Left lobe of liver (tissue), 2 donors: ENCODE measurements at places on chromosomes 6 and 20. TPM values are rescaled to one million over a fixed set of nuclear protein-coding genes. Genes with fewer than 3 reads are reported as not detected.

UBE2C gene
- total RNA-seq: 0.96 TPM

FAM120B gene
- total RNA-seq: 11.6 TPM

MED23 gene
- total RNA-seq: 9.4 TPM

IL17A gene
- total RNA-seq: not detected

EYA4 gene
- total RNA-seq: not detected

AIF1 gene
- 7.2 TPM for total RNA-seq

GRM1 gene
- total RNA-seq: not detected

CPNE5 gene
- total RNA-seq: 0.25 TPM

GHRH gene
- not detected for total RNA-seq

ETV7 gene
- 0.13 TPM for total RNA-seq

WFDC10B gene
- not detected for total RNA-seq

SEMG1 gene
- not detected for total RNA-seq

DNA sequence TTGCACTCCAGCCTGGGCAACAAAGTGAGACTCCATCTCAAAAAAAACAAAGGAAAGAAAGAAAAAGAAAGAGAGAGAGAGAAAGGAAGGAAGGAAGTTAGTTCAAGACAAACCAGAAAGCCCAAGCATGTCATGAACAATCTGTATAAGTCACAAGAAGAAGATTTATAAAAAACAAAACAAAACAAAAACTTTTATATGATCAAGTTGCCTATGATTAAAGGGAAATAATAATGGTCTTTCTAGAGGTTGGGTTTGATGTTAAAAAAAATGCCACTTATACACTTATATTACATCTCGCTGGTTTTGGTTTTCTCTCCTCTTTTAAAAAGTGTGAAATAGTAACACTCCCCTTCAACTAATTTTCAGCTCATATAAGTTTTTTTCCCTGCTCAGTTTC is 146.2 kb upstream of the CARMIL1 start:
- DNase-seq: no peak

DNA sequence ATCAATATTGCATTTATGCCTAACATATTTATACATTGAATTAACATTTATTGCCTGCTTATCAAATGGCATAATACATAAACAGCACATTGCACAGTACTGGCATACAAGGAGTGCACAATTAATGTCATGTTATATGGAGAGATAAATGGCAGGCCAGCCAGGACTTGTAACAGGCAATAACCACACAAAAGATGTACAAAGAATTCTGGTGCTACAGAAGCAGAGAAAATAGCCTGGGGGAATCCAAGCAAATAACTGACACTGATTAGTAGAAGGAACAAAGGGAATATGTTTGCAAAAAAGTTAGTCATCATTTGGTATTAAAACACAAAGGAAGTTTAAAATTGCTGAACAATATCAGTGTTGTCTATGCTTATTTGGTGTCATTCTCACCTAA is 27.3 kb downstream of the COL21A1 start:
- DNase-seq: no peak

- DNase-seq: no peak
Observed at GRCh38 chr20:3162080-3162611, 2.5 kb upstream of the FASTKD5 start.

GRCh38 chr6:131408811-131409210 is 164.2 kb upstream of the ARG1 start:
- no peak for DNase-seq

DNA sequence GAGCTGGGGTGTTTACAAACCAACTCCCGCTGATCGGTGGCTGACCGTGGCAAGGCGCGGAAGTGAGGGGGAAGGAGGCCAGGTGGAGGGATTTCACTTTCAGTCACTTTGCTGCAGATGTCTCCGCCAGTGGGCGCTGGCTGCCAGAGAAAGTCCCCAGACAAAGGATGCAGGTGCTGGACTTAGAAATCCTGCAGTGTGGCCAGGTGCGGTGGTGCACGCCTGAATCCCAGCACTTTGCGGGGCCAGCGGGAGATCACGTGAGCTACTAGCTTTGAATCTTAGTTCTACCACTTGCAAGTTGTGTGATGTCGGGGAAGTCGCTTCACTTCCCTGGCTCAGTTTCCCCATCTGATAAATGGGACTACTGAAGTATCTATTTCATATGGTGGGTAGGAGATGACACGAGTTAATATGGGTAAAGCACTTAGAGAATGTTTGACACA is 180.4 kb downstream of the ZNF217 start:
- DNase-seq: no peak

DNA sequence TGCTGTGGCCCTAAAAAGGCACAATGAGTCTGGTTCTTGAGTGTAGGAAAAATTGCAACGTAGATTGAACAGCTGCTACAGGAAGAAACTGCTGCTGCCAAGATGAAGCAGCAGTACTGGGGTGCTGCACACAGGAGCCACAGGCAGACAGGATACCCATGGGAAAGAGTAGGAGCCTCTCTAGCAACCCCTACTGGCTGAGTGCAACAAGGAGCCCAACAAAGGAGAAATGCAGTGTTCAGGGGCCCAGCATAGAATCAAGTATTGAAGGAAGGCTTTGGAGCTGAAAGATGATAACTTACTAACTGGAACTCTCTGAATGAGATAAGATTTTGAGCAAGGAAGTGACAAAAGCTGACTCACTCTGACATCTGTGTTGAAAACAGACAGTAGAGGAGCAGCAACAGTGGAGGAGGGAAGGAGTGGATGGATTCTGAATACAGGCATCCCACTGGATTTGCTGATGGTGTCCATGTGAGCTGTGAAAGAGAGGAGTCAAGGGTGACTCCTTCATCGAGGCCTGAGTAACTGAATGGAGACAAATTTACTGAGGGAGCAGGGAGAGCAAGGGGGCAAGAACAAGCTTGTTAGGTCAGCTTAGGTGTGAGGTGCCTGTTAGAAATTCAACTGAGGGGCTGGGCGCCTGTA is 534.7 kb upstream of the JARID2 start:
- no peak for DNase-seq

DNA sequence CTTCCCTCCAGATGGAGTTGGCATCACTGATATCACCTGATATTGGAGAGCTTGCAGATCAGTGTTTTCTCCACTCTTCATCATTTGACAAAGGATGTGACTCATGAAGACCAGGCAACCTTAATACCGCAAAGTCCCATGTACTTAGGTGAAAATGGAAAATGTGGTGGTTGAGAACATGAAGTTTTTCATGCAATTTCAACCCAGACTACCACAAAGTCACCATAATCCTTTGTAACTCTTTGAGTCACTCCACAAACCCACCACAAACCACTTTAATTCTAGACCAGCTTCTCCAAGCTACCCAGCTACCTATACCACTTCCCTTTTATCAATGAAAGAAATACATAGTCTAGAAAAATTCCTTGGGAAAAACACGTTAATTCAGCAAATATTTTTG is 7.1 kb downstream of the NHLRC1 start:
- no peak for DNase-seq

- DNase-seq: no peak
Observed at GRCh38 chr20:4793183-4793582, 71.5 kb downstream of the PRND start.

GRCh38 chr6:20802596-20802995 is 268.3 kb downstream of the CDKAL1 start:
- no peak for DNase-seq

DNA sequence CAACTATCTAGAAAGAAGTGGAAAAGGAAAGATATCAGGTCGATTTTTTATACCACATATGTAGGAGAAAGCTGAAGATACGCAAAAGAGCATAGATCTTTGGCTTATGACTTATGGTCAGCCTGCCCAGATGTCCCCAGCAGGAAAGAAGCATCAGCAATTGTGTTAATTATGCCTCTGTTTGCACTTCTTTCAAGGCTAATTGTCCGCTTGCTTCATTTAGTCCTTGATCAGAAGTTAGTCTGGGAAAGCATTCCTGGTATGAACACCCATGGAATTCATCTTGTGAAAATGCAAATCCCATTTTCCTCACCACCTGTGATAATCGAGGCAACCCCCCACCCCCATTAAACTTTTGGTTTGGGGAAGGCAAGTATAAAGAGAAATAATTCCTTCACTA is 62.8 kb downstream of the ATP9A start:
- DNase-seq: no peak

DNA sequence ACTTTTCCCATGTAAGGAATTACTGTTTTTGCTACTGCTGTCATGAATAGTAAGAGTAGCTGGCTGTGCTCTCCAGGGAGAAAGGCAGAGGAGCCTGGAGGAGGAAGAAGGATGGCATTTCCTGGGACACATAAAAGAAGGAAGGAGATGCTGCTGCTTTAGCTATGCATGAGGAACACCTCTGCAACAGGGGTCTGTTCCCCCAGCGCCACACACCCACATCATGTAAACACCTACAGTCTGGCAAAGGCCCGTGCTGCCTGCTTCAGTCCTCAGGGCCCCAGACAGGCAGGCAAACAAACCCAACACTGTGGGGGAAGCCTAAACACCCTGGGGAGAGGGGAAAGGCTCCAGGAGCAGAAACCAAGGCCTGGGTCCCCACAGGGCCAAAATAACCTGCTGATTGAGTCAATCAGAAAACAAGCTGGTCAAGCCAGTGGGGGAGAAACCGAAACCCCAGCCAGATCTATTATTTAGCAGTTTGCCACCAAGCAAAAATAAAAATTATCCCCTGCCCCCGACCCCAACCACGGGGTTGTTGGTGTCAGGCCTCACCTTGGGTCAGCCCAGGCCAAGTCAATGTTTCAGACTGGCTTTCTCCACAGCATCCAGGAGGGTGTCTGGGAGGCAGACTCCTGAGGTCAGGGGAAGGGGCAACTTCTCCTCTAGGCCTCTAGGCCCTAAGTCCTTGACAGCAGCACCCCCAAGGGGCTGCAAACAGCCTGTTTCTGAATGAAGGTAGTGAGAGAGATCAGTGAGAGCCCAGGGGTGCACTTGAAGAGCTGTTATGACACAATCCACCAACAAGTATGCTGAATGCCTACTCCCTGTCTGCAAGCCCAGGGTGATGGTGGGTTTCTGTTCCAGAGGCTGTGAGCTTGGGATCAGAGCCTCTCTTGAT is 34.6 kb upstream of the SCUBE3 start:
- peak; percentile 21 for DNase-seq

DNA sequence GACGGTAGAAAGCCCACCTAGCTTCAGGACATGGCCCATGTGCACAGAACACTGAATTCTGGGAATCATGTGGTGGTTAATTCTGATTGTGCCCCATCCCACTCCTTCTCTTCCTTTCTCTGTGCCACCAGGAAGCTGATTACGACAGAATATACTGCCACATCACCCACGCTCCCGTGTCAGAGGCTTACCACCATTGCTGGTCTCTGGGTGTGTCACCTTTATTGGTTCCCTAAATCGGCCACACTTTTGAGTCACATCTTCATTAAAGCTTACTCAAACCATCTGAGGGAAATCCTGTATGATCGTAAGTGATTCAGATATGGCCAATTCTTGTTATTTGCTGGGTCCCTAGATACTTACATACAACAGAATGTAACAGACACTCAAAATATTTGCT is 3.1 kb downstream of the TRMT6 start:
- DNase-seq: no peak

DNA sequence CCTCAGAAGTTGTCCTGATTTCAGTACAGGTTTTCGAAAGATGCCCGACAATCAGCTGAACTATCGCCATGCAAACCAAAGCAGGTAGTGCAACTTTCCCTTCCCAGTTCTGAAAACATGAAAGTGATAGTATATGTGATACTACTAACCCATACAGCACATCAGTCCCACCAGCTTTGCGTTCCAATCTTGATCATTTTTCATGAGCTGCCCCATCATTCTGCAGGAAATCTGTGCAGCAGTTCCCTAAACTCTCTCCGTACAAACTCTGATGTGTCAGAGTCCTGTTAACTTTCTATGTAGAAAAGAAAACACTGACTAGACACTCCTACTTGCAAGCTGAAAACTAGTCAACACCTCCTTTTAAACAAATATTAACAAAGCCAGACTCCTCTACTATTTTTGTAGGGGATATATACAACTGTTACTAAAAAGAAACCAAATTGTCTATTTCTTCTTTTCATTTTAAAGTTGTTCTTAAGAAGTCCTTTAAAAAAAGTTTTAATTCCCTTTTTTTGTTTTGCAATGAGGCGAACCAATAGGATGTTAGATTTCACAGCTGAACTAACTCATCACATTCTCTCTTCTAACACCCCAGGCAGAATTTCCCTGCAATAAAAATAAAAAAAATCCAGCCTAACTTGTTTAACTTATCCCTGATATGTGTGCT is 99.6 kb upstream of the DST start:
- no peak for DNase-seq

- no peak for DNase-seq
Observed at GRCh38 chr20:13363473-13363872, 142.4 kb downstream of the ISM1 start.

DNA sequence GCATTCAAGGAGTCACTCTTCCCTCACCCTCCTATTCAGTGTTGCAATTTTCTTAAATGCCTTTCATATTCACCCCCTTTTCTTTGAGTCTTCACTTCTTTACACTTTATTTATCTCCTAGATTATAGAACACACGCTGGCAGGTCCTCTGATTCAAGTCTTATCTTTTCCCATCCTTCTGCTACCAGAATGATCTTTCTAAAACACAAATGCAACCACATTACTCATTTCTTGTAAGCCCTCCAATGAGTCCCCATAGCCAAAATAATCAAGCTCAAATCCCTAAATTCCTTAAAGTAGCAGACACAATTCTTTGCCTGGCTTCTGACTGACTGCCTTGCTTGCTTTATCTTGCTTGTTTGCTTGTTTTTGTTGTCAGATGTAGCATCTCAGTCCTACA is 920.0 kb downstream of the TFAP2A start:
- no peak for DNase-seq

DNA sequence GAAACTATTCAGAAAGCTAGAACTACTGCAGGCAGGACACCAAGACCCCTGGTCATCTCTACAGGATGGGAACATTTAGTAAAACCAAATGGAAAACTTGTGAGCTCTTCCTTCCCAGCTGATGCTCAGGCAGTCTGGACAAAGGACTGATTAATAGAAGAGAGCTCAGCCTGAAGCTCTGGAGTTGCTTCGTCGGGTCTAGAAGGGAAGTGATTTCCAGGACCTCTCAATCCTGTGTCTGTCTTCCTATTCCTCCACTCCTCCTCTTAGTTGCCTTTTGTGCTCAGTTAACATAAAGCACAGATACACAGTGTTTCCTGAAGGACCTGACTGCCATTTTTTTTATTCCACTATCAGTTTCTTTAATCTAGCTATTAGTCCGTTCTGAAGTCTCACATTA is 54.2 kb downstream of the SLC35F1 start:
- no peak for DNase-seq

- no peak for DNase-seq
Observed at GRCh38 chr6:17899491-17899890, 87.9 kb downstream of the KIF13A start.

DNA sequence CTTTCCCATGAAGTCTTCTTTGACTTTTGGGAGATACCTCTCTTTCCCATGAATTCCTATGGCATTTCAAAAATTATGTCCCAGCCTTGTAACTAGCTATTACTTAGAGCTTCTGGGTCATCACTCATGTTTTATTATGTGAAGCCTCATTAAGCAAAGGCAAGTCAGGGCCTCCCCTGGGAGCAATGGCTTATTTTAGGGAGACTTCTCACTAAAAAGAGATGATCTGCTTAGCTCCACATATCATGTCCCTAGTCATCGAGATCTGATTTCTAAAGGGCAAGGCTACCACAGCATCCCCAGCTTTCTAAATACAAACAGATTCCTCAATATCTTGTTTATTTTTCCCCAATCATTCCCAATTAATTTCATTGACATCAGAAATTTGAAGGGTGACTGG is 154.0 kb upstream of the MANEA start:
- no peak for DNase-seq

- DNase-seq: peak; percentile 74
Observed at GRCh38 chr20:41137614-41138474, 501 bp downstream of the PLCG1 start.
